ENCODE measurements at places on chromosomes 1 and 21.

DNA sequence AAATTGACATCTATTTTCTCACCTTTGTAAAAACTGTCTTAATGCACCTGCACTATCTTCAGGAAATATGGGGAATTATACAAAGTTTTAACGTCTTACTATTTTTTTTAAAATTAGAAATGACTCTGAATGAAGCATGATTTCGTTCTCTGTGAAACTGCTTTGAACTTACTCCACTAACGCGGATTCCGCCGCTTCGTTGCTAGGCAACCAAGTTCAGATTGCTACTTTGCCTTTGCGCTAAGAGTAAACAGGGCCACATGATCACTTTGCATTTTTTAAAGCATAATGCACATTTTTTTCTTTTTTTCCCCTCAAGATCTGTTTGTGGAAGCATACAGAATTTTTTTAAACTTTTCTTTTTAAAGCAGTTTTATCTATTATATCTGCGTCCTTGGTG, 690.5 kb downstream of the BRINP3 start:
- no peak for DNase-seq

- peak; percentile 58 for DNase-seq
Measured at GRCh38 chr1:212754680-212755079, 36.9 kb downstream of the NSL1 start.

- no peak for DNase-seq
Measured at GRCh38 chr21:32364387-32364786, 28.4 kb downstream of the URB1 start.

DNA sequence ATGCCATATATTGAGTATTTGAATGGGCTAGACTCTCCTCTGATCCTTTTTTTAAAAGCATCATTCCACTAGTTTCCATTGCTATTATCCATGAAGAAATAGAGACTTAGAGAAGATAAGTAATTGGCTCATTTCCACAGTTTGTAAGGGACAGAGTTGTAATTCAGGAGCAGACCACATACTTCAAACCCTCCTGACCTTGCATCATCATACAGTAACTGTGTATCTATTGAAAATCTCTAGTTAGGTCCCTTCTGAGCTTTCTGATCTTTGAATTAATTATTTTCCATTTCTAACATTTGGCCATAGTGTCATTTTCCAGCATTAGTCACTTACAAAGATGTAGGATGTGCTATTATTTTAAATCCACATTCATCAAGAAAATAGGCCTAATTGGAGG, 386.5 kb upstream of the ST6GALNAC5 start:
- no peak for DNase-seq

GRCh38 chr1:45373573-45373972, 33.3 kb upstream of the MUTYH start:
- no peak for DNase-seq

DNA sequence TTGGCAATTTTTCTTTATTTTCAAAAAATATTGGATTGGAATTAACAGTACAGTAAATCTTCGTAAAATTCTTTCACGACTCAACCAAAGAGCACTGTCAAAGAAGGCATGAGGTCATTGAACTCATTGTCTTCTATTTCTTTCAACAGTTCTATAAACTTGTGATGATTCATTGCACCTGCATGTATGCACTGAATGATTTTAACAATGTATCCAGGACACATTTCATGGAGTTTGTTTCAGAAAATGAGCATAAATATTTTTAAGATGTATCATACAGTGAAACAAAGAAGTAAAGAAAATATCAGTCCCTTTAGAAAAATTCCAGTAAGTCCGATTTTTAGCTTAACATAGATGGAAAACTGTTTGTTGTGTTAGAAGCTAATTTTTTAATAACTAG, 33.6 kb upstream of the CD34 start:
- no peak for DNase-seq

DNA sequence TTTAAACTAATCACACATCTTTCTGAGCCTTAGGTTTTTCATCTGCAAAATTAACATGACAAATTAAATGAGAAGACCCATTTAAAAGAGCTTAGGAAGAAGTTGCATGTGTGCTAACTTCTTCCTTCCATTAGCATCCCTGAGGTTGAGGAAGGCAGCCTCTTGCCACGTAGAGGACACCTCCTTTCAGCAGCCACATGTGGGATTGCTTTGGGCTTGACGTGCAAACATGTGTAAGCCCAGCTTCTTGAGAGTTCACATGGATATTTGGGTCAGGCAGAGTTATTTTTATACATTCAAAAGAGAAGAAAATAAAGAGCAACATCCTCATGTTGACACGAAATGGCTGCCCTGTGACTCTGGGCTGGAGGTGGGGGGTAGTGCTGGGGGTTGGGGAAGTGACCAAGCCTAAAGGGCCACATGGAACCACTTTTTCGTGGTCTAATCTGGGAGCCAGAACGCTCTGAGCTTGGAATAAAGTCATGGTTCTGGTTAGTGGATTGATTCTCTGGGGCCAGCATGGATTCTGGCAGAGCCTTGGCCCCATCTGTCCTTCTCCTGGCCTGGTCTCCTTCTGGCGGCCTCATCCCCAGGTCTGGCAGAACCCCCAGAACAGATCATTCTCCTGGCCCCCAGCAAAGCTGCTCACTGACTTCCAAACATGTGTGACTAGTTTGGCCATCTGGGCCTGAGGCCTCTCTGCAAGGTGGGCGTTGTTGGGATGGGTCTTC, 137.1 kb upstream of the USP24 start:
- DNase-seq, result no peak

GRCh38 chr21:36149788-36150711, 6.6 kb upstream of the DOP1B start:
- DNase-seq, result peak; percentile 61

DNA sequence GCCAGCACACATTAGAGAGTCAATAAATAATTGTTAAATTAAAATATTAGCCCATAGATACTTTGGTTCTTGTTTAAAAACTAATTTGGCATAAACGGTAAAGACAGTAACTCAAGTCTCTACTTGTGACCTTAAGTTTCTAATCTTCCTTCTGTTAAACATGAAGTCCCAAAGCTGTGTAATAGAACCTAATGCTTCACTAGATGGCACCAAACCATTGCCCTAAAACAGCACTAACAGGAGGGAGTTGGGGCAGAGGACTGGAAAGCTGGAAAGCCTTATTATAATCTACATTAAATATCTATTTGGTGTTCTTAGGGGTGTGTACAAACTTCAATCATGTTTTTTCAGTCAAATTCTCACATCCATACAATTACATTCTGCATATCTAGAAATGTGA, 176.7 kb downstream of the OLFM3 start:
- DNase-seq, result no peak

GRCh38 chr1:12069623-12070244, 6.6 kb downstream of the TNFRSF8 start:
- DNase-seq, result no peak

GRCh38 chr1:28329395-28330153, 734 bp downstream of the MED18 start:
- no peak for DNase-seq

DNA sequence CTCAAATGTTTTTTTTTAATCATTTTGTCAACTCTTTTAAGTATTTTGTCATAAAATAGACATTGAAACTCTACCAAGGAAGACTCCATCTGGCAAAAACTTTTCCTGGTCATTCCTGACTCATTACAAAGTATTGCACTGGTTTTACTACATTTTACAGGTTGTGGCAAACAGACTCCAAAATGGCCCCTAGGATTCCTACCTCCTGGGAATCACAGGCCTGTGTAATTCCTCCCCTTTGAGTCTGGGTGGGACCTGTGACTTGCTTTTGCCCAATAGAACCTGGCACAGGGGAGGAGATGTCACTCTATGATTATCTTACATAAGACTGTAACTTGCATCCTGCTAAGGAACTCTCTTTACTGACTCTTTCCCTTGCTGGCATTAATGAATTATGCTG, 123.6 kb upstream of the KCNJ6 start:
- DNase-seq, result no peak

GRCh38 chr1:58808077-58808476, 24.2 kb upstream of the JUN start:
- DNase-seq, result no peak

DNA sequence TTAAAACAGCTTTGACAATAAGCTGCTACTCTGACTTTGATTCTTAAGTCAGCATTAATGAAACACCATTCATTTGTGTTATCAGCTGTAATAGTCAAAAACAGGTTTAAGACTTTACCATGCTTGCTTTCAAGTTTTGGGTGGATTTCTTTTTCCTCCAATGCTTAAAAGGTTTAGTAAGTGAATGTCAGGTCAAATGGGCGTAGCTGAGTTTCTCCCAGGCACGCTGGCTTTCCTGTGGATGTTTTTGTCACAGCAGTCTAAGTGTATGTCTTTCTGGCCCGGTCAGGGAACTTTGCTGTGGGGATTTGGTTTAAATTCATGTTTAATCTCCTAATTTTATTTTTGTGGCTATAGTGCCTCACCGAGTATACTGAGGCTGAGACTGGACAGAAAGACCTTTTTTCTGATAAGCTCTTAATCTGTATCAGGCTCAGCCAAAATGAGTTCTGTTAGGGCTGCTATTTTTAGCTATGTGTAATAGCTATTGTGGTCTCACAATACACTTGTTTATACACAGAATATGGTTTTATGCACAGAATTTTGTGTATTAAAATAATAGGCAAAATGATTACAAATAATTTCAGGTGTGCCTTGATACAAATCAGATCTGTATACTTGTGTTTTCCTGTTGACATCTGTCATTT, 292.8 kb downstream of the DISC1 start:
- DNase-seq, result no peak

DNA sequence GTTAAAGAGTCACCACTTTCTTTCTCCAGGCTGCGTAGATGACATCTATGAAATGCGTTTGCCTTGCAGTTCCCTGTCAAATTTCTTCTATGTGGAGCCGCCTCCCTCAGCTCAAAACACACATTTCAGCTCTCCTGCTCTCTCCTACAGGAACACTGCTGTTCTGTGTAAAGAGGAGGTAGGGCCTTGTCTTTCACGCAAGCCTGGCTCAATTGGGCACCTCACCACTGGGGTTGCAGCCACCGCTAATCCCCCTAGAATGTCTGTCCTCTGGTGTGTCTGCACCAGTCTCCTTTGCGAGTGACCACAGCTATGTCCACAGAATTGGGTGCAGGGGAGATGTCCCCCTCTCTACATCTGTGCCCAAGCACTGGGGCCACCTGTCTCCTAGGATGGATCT, 31.8 kb upstream of the CFHR4 start:
- DNase-seq, result no peak

- no peak for DNase-seq
Measured at GRCh38 chr1:203507759-203508158, 13.8 kb downstream of the OPTC start.

DNA sequence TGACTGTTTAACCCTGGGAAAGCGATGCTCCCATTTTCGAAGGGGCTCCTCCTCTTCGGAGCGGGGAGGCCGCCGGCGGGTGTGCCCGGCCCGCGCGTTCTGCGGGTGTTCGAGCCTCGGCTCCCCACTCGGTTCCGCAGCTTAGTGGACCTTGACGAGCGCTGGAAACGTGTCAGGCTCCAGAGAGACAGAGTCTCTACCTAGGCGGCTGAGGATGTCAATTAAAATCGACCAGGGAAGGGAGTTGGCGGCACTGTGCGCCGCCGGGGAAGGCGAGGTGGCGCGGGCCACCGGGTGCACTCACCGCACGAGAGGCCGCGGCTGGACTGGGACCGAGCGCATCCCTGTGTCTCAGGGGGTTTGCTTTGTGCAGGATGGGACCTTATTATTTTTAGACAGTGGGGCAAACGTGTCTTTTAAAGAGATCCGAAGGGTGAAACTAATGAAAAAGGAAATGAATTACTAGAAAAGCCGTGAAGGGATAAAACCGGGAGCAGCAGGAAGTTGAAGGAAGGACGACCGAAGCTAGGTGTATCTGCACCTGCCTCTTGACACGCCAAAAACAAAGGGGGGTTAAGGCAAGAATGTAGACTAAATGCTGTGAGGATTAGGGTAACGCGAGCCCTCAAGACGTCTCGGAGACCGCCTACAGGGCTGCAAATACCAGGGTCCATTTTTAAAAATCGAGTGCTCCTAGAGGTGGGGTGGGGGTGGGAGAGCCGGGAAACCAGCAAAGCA, 5.6 kb downstream of the LHX4 start:
- DNase-seq, result no peak

DNA sequence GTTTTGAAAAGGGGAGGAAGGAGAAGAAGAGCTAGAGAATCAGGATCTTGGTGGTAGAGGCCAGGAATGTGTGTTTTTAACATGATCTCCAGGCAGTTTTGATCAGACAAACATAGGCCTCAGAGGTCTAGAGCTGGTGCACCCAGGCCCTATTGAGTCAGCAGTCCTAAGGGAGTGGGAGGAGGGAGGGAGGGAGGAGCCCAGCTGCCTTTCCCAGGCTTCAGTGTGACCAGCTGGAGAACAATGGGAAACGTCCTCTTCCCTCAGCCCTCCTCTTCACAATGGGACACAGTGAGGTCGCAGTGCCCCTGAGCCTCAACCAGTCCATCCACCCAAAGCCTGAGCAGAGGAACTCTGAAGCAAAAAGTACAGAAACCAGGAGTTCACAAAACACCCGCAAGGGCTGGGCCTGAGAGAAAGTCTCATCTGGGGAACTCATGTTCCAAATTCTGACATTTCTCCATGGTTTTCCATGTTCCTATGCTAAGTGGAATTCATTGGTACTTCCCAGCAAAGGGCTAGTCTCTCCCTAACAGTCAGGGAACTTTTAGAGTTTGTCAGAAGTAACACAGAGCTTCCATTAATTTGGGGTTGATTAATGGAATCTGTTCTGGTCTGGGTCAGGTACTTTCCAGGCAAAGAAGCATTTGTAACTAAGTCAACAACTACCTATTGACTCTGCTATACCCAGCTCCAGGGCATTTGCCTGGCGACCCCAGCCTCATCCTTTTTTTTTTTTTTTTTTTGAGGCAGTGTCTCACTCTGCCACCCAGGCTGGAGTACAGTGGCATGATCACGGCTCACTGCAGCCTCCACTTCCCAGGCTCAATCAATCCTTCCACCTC, 37.5 kb downstream of the ELAPOR1 start:
- peak; percentile 68 for DNase-seq

GRCh38 chr1:27906759-27907158, 28.0 kb upstream of the SMPDL3B start:
- no peak for DNase-seq

DNA sequence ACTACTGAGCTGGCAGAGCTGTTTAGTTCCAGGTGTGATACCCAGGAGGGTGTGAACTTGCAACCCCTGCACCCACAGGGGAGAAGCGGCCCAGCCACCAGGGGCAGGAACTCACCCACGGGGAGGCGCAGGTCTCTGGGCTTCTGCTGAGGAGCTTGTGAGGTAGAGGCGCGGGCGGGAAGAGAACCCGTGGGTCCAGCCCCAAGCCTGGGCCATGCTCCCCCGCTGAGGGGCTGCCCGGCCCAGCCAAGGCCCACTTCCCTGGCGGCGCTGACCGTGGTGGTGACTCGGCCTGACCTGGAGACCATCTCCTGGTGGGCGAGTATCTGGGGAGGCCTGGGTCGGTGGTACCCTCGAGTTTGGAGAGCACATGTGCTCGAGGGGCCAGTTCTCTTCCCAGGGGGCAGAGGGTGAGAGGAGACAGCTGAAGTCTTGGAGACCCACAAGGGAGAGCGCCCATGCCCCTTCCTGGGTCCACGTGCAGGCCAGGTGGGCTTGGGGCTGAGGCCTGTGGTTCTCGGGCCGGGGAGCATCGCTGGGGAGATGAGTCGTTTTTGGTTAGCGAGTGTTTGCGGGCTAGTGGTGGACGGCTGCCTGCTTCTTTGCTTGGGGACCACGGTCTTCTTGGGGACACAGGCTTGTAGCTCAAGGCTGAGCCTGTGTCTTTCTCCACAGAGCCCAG, 28.4 kb upstream of the EDN2 start:
- DNase-seq, result no peak

- DNase-seq, result peak; percentile 35
Measured at GRCh38 chr21:19547951-19548840, 1144.6 kb upstream of the TMPRSS15 start.

- no peak for DNase-seq
Measured at GRCh38 chr1:106278716-106279115, 777.8 kb upstream of the PRMT6 start.

- no peak for DNase-seq
Measured at GRCh38 chr1:206658981-206659273, 23.6 kb downstream of the DYRK3 start.
